ENCODE measurements at places on chromosomes 1 and 21. TPM values are rescaled to one million over a fixed set of nuclear protein-coding genes. Genes with fewer than 3 reads are reported as not detected.

The CSMD2 gene
- total RNA-seq: 0.09 TPM

The SELE gene
- 0.09 TPM for total RNA-seq

The RNU1-1 gene
- not detected for total RNA-seq

The RCC1 gene
- 6.1 TPM for total RNA-seq

DNA sequence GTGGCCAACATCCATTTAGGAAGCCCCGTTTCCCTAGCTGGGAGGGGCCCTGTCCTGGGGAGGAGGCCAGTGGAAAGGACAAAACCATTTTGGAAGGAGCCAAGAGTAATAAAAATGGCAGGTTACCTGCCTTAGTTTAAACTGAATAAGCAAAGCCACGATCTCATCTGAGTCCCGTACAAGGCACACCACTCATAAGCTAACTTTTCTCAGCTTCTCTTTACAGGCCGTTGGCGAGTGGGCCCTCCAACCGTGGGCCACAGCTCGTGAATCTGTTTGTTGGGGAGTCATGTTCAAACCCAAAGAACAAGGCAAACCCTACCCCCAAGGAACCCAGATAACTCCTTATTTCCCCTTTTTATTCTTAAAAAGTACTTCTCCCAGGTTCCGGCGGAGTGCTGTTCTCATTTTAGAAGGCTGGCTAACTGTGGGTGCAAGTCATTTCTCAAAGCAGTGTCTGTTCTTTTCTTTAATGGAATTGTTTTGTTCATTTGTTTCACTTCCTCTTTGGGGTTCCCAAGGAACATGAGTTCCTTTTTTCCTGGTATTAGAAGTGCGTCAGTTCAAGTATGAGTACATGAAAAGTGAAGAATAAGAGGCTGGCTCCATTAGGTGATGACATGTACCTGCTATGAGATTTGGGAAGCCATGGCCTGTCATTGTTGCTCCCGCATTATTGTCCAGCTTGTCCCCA, 89.0 kb downstream of the PSMG1 start:
- no peak for DNase-seq

- DNase-seq: no peak
Observed at GRCh38 chr1:78825561-78825960, 175.9 kb downstream of the IFI44 start.

DNA sequence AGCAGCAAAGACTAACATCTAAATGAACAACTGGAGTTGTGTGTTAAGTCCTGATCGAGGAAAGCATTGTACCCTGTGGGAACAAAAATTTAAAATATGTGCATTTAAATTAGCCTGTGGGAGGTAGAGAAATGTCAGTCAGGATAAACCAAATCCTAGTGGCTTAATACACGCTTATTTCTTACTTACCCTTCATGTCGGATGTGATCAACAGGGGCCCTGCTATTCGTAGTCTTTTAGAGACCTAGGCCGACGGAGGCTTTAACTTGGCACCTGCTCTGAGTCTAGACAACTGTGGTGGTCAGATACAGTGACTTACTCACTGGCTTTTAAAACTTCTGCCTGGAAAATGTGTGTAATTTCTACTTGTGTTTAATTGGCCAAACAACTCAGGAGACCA, 10.2 kb downstream of the GSTM3 start:
- no peak for DNase-seq

- peak; percentile 59 for DNase-seq
Observed at GRCh38 chr21:41167348-41168342, at the start of gene BACE2. BACE2 (plus strand) TSS chr21:41168160; CDS start chr21:41168264, 104 bp downstream.

All from gastrocnemius medialis (tissue), 4 donors.